CD4-positive, alpha-beta memory T cell (primary cell): ENCODE measurements at places on chromosomes 1 and 21.
A peak's percentile ranks its signal among the peaks of the same experiment; 100 is the strongest.

DNA sequence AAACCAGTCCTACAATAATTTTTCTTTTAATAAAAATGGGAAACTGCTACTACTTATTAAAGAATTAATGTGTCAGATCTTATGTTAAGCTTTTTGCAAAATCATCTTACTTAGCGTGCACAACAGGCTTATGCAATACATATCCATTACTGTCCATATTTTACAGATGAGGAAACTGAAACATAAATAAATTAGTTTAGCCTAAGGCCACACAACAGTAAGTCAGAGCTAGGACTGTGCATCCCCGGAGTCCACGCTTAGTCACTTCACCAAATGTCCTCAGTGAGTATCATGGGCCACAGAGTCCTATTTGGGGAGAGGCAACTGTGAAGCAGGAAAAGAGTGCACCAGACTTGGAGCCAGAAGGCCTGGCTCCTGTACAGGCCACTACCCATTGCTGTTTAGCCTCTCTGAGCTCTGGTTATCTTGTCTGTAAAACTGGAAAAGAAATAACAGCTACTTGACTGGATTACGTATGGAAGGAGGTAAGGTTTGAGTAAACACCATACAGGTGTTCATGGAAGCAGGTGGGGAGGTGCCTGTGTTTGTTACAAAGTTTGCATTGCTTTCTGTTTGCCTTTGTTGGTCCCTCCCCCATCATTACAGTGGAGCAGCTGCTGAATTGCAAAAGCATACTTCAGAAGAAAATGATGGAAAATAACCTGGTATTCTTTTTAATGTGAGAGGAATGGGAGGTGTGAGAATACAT is 192.8 kb downstream of the FCRL5 start:
- DNase-seq: no peak

DNA sequence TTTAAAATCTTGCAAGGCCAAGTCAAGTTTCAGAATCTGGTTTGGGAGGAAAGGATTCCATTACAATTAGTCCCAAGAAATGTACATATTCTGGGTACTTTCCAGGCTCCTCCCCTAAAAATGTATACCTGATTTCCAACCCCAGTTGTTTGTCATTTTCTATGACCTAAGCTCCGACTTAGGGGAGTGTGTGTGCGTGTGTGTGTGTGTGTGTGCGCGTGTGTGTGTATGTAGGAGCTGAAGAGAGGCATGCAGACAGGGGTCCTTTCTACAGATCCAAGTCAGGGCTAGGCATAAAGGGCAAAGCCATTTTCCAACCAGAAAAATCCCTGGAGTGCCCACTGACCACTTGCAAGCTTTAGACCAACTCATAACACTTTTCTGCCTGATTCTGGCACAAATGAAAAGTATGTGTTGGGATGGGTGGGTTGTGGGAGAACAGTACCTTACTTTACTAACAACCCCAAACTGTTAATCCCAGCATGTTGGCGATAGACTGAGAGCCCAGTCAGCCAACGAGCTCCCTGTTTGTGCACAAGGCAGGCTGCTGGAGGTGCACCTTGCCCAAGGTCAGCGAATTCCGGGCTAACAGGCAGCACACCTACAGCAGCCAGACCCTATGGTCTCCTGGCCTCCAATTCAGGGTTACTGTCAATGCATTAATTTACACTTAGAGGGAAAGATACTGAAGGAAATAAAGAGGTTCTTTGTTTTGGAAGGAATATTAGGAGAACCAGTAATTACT is 1.7 kb downstream of the TRABD2B start:
- no peak for DNase-seq

DNA sequence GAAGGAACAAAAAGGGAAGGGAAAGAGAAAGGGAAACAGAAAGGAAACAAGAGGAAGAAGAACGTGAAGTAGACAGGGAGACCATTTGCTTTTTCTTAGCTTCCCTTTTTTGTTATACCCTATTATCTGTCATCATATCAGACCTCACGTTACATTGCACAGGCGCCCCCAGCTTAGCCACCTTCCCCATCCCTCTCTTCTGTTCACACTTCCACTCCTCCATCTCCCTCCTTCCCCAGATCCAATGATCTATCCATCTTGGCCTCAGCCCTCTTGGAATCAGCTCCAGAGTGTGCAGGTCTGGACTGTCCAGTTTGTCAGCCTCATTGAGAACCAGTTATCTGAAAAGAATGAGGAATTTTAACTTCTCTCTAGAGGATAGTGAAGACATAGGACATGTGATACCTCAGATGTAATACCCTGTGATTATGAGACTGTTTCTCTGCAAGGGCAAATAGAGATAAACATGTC is 101.1 kb upstream of the ERRFI1 start:
- DNase-seq: no peak

GRCh38 chr1:52906135-52906603 is 15.4 kb downstream of the ECHDC2 start:
- DNase-seq: no peak

- DNase-seq: no peak
These were observed 802 bp downstream of the KAZN start for GRCh38 chr1:14599183-14599791.

GRCh38 chr1:217076902-217077301 is 353.7 kb upstream of the ESRRG start:
- DNase-seq: no peak

DNA sequence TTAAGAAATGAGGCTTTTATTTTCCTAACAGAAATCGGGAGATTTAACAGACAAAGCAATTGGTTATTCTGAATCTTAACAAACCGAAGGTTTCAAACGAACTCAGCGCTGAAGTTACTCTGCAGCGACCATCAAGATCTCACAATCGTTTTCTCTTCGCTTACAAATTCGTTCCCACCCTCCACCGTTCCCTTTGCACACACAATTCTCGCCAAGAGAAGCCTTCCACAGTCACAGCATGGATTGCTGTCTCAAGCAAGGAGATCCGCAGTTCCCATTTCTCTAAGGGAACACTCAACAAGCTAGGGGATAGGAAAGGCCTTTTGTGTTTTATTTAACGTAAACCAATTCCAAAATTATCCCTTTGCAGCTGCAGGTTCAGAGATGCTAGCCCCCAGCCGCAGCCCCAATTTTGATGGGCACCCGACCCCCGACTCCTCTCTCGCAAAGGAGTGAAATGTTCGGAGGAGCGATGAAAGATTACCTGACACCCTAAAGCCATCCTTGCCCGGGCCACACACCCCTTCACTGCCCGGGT is 755 bp downstream of the FBXO42 start:
- peak; percentile 10 for DNase-seq

- DNase-seq: no peak
These were observed 7.5 kb upstream of the PSEN2 start for GRCh38 chr1:226862890-226863289.

DNA sequence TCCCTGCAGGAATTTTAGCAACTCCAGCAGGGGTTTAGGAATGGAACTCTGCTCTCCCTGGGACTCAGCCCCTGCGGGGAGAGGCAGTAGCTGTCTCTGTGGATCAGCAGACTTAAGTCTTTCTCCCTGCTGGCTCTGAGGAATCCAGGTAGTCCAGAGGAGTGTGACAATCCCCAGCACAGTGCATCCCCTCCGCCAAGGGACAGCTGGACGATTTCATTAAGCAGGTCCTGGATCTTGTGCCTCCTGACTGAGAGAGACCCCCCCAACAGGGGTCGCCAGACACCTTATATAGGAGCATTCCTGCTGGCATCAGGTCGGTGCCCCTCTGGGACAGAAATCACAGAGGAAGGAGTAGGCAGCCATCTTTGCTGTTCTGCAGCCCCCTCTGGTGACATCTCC is 30.6 kb downstream of the AKT3 start:
- no peak for DNase-seq

- no peak for DNase-seq
These were observed 6.9 kb upstream of the CGN start for GRCh38 chr1:151504252-151504651.

- DNase-seq: no peak
These were observed 93.0 kb upstream of the BMP8A start for GRCh38 chr1:39398278-39399021.

GRCh38 chr21:44354001-44354405 is 582 bp downstream of the TRPM2 start:
- DNase-seq: no peak

- DNase-seq: no peak
These were observed 101.6 kb downstream of the KCND3 start for GRCh38 chr1:111887875-111888274.

DNA sequence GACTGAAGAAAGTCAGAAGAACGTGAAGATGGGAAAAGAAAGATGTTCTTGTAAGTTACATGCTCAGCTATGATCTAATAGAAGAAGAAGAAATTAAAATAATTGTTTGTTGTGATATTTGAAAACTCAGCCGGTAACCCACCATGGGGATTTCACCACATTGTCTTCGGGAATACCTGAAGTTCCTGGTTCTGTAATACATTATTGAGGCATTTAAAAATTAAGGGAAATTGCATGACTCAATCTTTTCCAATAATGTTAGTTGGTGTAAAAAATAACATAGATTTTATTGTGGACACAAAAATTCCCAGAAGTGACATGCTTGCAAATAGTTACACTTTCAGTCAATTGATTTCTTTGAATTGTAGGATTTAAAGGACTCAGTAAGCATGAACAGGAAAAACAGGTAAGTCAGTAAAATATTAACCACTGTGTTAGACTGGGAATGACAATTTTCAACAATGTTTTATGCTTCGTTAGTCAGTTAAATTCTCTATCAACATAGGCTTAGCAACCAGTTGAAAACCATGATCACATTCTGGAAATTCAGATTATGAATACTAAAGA is 745.1 kb downstream of the LTN1 start:
- DNase-seq: no peak

GRCh38 chr21:15966651-15967050 is 236.9 kb downstream of the USP25 start:
- no peak for DNase-seq

DNA sequence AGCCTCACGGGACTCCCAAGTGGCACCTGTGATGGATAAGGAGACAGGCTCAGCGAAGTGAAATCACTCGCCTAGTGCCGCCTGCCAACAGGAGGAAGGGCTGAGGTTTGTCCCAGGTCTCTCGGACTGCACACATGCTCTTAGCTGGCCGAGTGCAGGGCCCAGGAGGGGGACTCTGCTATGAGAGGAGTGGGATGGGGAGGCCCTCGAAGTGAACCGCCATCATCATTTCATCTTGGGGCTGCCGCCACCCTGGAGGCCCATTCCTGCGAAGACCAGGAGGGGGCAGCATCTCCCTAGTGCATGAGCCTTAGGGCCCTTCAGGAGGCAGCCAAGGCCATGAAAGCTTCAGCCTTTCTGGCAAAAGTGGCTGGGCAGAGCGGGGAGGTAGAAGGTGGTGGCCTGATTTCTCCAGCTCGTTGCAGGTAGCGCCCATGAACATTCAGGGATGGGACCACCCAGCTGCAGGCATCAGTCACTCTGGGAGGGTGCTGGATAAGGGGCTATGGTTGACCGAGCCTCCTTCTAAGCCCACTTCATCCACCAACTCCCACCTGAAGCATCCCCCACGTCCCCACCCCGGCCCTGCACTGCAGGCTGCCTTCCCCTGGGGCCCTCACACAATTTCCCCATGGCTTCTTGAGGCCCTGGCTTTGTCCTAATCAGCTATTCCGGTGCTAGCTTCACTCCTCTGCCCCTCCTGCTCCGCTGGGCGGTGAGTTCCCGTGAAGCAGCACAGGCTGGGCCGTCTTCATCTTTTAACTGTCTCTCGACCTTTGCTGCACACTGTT is 17.2 kb upstream of the RASSF5 start:
- peak; percentile 57 for DNase-seq

- DNase-seq: no peak
These were observed 29.4 kb downstream of the TOR1AIP2 start for GRCh38 chr1:179848233-179848632.
